NCI-H2029 (cell line): ENCODE measurements at places on chromosomes 16 and 17.

DNA sequence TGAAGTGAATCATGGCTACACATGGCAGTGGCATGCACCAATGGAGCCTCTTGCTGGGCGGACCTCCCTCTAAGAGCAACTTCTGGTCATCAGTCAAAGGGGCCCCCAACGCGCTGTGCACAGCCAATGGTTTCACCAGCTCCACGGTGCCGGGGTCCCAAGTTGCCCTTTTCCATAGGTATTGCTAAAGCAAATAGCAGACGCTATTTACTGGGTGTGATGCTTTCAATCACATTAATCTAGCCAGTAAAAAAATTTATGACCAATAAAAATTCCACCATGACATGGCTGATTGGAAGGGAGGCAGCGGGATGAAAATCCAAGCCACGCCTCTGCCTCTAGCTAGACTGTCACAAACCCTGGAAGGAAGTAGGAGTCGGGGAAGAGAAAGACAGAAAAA, 680.3 kb upstream of the SOX9 start:
- DNase-seq, result no peak

DNA sequence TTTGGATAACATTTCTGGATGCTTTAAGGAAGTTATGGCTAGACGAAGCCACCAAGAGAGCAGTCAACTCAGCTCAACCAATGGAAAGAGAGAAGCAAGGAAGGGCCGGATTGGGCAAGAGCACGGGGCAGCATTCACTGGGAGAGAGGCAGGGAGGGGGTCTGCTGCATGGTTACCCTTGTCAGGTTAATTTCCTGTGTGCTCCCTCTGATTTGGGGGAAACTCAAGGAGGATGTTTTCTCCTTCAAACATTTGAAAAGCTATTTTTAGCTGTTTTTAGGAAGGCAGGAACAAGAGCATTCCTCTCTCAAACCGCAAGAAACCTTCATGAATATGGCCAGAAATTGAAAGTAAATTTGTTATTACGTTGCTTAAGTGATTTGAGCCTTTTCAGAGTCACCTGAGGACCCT, 118.5 kb upstream of the ZFHX3 start:
- DNase-seq, result no peak

GRCh38 chr17:1058423-1059130, 61.6 kb downstream of the TIMM22 start:
- DNase-seq, result peak; percentile 27

GRCh38 chr17:50546701-50547034, 306 bp upstream of the SPATA20 start:
- no peak for DNase-seq

GRCh38 chr16:4384509-4384942, 12.9 kb downstream of the VASN start:
- no peak for DNase-seq
